ENCODE measurements at places on chromosomes 7 and 10.

DNA sequence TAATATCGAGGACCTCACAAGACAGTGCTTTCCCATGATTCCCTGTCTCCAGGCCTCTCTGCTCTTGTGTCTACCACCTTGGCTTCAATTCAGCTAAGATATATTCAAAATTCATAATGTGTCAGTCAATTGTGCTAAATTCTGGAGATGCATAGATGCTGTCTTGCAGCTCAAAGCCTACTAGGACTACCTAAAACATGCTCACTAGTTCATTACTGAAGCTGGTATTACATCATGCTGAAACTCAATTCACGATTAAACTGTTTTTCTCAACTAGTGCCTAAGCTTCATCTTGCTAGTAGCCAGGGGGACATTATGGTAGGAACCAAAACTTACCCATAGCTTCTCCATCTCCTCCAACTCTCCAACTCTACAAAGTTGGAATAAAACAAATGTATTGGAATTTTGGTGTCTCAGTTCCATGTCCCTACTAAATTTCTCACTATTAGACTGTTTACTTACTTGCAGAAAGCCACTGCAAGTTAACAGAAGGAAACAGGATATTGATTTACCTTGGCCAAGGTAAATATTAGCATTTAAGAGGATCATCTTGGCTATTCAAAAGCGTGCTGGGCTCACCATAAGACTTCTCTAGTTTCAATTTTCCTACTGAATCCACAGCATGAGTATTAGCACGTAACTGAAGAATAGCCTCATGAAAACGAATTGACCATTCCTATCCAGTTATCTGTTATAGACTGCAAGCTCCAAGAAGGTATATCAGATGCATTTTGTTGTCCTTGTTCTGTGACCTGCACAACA lies 53.6 kb downstream of the CREB3L2 start:
- DNase-seq: no peak

DNA sequence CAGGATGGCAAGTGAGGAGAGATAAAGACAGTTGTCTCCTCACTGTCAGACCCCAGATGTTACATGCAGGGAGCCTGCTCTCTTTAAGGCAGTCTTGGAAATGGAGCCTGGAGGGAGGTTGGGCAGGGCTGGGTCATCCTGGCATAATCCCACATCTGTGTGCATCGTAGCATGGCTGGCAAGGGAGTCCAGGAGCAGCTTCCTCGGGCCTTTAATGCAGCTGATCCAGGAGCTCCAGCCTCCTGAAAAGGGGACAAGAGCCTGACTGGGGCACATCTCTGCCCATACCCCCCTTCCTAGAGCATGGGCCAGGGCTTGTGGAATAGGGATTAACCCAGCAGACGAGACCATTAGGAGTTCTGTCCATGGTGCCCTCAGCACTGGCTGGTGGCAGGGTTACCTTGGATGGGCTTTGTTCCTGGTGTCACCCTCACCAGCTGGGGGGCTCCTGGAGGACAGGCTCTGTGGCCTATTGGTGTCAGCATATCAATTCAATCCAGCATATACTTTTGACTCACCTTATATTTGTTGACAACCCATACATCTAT lies 34.9 kb downstream of the TBATA start:
- DNase-seq: no peak

DNA sequence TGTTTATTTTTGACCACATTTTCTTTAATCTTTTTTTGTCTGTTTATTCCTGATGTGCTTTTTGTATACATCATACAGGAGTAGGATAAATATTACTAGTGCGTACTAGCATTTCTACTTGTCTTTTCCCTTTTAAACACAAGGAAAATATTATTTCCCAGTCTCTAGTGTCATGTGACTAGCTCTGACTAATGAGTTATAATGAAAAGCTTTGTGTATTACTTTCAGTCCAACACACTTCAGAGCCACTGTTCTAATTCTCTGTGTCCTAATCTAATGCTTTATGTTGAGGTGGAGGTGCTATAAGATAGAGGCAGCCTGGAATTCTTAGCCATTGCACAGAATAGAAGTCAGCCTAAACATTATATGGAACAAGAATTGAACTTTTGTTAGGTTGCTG lies 65.0 kb upstream of the RAB18 start:
- no peak for DNase-seq

DNA sequence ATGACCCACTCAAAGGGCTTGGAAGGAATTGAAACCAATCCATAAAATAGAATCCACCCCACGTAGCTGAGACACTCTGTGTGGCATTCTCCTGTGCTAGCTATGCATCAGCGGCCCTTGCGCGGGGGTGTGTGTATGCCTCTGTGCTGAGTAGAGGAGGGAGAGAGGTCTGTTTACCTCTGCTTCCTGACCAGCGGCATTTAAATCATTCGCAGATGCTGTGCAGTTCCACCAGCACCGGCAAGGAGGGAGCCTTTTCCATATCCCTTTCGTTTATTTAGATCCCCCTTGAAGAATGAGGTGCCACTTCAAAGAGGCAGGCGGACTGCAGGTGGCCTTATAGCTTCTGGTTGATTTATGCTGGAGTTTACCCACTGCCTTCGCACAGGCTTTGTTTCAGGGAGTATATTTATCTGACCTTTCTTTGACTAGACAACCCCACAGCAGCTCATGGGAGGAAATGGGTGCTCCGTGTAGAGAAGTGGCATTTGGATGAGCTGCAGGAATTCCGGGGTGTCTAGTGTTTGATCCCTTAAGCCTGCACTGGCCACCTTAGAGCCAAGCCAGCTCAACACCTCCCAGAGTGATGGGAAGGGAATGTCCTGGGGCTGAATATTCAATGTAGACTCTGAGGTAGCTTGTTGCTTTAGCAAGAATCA lies 11.4 kb downstream of the C10orf53 start:
- DNase-seq: no peak

DNA sequence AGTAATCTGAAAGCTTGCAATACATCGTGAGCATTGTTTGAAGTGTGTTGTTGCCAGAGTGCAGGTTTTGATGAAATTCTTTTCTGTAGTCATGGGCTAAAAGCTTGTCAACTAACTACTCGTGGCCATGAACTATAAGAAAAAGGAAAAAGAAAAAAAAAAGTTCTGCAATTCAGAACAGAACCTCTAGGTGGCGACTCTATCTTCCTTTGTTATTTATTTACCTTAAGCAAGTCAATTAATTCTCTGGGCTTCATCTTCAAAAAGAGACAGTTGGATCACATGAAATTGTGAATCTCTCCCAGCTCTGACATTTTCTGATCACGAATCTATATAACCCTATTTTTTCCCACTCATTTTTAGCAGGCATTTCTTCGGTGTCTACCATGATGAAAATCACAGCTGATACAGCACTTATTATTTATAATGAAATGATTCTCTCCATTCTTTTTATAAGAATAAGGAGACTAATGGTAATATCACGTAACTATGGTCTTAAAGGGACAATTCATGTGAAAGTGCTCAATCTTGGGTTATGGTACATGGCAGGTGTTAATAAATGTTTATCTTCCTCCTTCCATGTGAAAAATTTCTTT lies 18.8 kb downstream of the TMEM196 start:
- DNase-seq: peak; percentile 7

GRCh38 chr10:31822616-31823318 lies 105.9 kb downstream of the ARHGAP12 start:
- no peak for DNase-seq
